ENCODE measurements at places on chromosomes 7 and 10. TPM values are rescaled to one million over a fixed set of nuclear protein-coding genes. Genes with fewer than 3 reads are reported as not detected.

Gene LIPM
- total RNA-seq, result not detected

Gene GPR85
- 26.8 TPM for total RNA-seq

Gene FAM24B
- 5.3 TPM for total RNA-seq

Gene TMEM130
- total RNA-seq, result 14.4 TPM

Gene ANKRD7
- total RNA-seq, result 4.4 TPM

Gene TMEM213
- total RNA-seq, result not detected

Gene GNAT3
- total RNA-seq, result not detected

Gene TRA2A
- total RNA-seq, result 112 TPM

Gene GPRIN2
- total RNA-seq, result 9.0 TPM

Gene CALCR
- total RNA-seq, result 0.38 TPM
